Stimulated activated CD8-positive, alpha-beta memory T cell treated with anti-CD3 and anti-CD28 coated beads, Interleukin-12 subunit alpha, Interleukin-12 subunit beta, amount 100 ng/mL, for 1 hour (primary cell): ENCODE measurements at places on chromosomes 7 and 10.

DNA sequence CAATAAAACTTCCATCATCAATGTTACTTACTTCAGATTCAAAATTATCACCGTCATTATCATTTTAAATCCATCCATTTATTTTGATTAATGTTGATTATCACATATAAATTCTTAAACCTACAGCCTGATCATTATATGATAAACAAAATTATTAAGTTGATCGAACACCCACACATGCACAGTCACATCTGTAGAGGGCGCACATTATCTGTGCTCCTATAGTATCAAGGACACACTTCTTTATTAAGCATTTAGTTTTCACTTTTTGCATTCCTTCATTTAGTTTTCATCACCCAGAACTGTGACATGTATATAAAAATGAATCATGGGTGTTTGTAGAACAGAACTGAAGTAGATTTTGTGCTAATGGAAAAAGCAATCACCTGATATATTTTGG, 26.2 kb upstream of the ZNF716 start:
- no peak for DNase-seq

GRCh38 chr10:317926-318325, 182.7 kb downstream of the ZMYND11 start:
- no peak for DNase-seq

DNA sequence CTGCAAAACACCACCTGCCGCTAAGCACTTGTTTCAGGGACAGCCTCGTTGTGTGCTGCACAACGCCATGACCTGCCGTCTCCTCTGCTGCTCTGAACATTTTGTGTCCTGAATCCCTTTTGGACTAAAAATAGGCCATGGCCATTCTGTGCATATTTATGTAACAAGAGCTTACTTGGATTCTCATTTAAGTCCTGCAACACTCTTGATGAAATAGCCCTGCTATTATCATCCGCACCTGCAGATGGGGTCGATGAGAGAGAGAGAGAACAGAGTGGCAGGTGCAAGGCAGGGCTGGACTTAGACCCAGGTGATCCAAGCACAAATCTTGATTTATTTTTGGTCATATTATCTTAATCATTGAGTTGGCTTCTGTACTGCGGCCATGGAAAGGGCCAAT, 121.2 kb upstream of the PRKCQ start:
- no peak for DNase-seq

DNA sequence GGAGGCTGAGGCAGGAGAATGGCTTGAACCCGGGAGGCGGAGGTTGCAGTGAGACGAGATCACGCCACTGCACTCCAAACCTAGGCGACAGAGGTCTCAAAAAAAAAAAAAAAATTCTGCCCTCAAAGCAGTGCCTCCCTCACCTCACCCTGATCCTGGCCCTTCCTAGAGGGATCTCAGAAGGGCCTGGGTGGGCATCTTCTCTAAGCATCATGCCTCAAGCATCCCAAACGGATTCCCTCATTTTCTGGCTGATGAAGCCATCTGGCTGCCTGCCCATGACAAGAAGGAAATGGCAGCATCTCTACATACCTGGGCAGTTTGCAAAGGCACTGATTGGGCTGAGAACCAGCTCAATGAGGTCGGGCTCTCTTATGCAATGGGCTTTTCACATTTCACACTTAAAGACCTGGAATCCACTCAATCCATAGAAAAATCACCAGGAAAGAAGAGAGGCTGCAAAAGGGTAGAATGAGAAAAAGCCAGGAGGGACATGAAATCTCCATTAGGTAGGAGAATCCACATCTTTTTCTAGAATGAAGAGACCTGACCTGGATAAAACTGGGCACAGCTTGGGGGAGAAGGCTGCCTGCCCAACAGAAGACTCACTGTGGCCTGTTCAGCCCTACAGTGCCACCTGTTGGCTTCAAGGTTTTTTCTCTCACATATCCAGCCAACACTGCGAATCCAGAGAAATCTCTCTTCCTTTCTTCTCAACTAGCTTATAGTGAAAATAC, 48.1 kb downstream of the PDLIM1 start:
- DNase-seq, result no peak

- DNase-seq, result no peak
These were observed 24.1 kb downstream of the MNX1 start for GRCh38 chr7:156986378-156986777.
